ENCODE measurements at places on chromosomes 3 and 15.

GRCh38 chr15:57500979-57501576, 90.6 kb upstream of the MYZAP start:
- DNase-seq, result no peak

DNA sequence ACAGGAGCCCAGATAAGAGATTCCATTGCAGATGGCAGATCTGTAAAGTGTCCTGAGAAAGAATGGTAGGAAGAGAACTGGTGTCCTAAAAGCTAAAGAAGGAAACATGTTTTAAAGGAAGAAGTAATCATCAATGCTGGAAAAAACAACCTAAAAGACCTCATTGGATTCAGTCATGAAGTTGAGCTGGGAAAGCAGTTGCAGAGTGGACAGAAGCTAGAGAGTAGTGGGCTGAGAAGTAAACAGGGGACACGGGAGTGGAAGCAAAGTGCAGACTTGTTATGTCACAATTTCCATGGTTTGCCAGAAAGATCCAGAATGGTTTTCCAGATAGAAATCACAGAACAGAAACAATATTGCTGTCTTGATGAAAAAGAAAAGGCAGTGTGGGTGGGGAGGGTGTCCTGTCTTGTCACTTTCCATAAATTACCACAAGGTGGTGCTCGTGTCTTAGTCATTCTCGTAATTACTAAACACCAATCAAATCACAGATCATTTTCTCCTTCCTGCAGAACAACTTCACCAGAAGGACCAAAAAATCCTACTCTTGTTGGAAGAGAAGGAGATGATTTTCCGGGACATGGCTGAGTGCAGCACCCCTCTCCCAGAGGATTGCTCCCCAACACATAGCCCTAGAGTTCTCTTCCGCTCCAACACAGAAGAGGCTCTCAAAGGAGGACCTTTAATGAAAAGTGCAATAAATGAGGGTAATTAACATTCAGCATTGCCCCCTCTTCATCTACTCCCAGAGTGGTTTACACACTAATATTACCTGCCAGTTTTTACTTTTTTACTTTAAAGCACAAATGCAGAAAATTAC, 64.5 kb downstream of the KLHL25 start:
- DNase-seq, result peak; percentile 53

GRCh38 chr15:81529481-81529880, 155.5 kb upstream of the TMC3 start:
- DNase-seq, result no peak

GRCh38 chr3:125147491-125147820, 65.1 kb downstream of the SLC12A8 start:
- no peak for DNase-seq

- DNase-seq, result no peak
These were observed 9.3 kb upstream of the TM4SF18 start for GRCh38 chr3:149342413-149343380.

Data from NCI-H1105 treated with DMSO at 0.1 percent for 48 hours (cell line).